T-helper 2 cell treated with Interferon-gamma antibody and Interleukin-4, amounts not matched to agents 5 μg/mL and 100 μg/mL, for 36 hours (primary cell): ENCODE measurements at places on chromosomes 4 and X.

DNA sequence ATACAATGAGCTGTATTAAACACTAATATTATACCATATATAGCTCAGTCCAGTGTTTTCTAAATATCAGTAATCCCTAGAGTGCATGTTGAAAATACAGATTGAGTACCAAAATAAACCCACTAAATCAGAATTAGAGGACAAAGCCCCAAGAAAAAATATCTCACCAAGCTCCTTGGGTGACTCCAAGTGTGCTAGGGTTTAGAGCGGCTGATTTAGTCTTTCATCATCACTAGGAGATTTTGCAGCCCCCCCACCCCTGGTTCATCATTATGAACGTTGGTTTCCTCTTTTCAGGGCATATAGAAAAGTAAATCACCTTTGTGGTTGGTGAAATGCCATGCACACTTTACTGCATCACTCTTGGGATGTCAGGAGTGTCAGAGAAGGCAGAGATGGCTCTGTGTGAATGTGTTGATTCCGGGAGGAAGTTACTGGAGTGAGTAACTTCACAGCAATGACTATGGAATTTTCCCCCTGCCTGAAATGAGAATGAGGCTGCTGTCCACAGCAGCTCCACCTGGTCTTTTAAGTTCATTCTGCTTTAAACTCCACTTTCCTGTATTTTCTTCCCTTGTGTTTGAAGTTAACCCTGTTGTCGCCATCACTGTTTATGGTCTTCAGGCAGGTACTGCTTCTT lies 25.2 kb upstream of the ANAPC4 start:
- no peak for DNase-seq

DNA sequence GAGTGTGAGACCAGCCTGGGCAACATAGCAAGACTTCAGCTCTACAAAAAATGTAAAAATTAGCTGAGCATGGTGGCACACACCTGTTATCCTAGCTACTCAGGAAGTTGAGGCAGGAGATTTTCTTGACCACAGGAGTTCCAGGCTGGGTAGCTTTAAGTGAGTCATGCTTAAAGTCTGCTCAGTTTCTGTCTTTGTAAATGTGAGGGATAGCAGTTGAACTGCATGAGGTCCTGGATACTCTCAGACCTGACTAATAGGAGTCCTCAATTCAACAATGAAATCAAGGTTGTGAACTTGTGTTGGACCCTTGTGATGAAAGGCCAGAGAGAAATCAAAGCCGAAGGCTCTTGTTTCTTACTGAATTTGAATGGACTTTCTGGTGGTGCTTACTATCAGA lies 45.2 kb downstream of the STARD8 start:
- DNase-seq = no peak

DNA sequence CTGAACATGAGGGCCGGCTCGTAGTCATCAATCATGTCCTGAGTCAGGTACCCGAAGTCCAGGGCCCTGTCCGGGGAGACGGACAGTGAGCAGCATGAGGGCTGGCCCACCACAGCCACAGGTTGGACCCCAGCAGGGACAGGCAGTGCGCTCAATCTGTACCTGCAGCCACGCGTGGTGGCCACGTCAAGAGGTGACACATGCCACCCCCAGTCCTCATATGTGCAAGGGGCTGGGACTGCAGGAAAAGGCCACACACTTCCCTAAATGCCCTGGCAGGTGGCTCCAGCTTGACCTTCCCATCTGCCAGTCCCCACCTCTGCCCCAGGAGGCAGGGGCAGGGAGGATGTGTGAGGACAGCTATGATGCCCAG lies 73.8 kb upstream of the MXD4 start:
- peak; percentile 0 for DNase-seq

DNA sequence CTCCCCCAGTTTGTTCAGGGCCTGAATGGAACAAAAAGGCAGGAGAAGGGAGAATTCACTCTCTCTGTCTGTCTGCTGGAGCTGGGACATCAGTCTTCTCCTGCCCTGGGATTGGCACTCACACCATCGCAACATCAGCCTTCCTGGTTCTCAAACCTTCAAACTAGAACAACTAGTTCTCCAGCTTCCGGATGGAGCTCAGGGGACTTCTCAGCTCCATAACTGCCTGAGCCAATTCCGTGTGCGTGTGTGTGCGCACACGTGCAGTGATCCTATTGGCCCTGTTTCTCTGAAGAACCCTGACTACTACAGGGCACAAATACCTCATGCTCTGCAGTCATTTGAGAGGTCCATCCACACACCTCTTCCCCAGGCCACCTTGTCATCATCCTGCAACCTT lies 18.7 kb upstream of the MAN2B2 start:
- no peak for DNase-seq

DNA sequence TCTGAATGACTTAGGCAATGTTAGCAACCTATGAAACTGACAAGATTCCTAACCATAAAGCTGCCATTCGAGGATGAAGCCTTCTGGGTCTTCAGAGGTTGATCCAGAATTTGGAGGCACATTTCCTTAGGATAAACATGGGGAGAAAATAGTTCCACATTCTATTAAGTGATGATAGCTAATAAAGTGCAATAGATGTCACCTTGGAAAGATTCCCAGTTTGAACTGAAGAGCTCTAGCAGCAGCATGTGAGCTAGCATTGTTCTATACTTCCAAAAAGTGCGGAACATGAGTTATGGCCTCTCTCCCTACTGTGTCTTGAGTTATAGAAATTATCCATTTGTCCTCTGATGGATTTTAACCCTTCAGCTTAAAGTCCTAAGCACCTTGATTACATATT lies 991.4 kb upstream of the SLIT2 start:
- no peak for DNase-seq

- no peak for DNase-seq
Measured at GRCh38 chr4:185700048-185700447, 111.9 kb downstream of the SORBS2 start.

DNA sequence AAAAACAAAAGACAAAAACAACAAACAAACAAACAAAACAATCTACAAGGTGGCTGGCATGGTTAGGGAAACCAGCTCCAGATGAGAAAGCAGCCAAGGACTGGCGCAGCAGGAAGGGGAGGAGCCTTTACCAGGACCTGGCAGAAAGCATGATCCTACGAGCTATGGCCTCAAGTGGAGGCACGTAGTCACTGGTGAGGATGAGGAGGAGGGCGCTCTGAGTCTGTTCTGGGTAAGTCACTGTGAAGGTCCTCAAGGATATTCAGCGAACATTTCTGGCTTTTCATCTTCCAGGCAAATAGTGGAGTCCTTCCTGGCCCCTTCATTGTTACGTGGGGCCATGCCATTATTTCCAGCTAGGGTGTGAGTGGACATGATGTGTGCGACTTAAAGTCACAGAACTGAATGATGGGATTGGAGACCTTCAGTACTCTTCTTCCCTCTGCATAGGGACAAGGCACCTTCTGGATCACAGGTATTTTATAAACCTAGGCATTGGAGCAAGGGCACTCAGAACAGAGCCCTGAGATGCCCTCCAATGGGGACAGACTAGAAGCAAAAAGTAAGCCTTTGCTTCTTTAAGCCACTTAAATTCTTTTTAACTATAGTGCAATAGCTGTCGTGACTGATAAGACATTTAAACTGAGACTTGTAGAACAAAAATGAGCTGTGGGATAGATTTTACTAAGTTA lies 771.3 kb downstream of the RAB28 start:
- DNase-seq = no peak

DNA sequence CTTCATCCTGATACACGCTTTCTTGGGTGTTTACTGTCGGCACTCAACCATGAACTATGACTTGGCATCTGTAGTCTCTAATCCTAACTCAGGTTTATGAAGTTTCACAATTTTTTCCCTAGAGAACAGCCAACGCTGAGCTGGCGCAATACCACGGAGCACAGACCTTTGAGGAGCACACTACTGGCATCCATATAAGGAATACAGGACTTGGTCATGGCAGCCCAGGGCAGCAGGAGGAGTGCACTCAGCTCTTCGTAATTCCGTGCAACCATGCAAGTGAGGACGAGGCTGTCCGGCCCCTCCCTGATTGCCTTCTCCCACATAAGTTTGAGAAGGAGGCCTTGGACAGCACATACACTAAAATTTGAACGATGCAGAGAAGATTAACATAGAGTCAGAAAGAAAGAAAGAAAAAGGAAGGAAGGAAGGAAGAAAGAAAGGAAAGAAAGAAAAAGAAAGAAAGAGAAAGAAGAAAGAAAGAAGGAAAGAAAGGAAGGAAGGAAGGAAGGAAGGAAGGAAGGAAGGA lies 41.0 kb upstream of the PDLIM5 start:
- no peak for DNase-seq

DNA sequence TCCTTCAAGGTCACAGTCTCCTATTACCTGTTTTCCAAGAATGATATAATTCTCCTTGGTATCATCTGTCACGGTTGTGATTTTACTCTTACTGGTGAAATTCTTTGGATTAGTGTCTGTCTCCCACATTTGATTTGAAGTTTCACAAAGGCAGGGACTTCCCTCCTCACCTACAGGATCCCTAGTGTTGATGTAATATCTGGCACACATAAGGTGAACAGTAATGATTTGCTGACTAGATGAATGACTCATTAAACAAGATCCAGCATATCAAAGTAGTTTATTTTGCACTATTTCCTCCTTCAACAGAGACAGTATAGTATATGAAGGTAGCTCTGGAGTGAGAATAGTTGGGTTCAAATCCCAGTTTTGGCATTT lies 135.3 kb upstream of the IL1RAPL2 start:
- DNase-seq = no peak

- no peak for DNase-seq
Measured at GRCh38 chrX:316351-317325, 2.0 kb downstream of the GTPBP6 start.

GRCh38 chr4:88215351-88215750 lies 56.9 kb upstream of the ABCG2 start:
- DNase-seq = no peak

- DNase-seq = no peak
Measured at GRCh38 chr4:77127837-77128621, 29.0 kb upstream of the CCNG2 start.

- no peak for DNase-seq
Measured at GRCh38 chr4:54495641-54496040, 162.1 kb upstream of the KIT start.

DNA sequence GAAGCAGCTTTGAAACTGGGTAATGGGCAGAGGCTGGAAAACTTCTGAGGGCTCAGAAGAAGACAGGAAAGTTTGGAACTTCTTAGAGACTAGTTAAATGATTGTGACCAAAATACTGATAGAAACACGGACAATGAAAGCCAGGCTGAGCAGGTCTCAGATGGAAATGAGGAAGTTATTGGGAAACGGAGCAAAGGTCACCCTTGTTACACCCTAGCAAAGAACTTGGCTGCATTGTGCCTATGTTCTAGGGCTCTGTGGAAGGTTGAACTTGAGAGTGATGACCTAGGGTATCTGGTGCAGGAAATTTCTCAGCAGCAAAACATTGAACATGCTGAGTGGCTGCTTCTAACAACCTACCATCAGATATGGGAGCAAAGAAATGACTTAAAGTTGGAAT lies 50.8 kb upstream of the FBXW7 start:
- no peak for DNase-seq

DNA sequence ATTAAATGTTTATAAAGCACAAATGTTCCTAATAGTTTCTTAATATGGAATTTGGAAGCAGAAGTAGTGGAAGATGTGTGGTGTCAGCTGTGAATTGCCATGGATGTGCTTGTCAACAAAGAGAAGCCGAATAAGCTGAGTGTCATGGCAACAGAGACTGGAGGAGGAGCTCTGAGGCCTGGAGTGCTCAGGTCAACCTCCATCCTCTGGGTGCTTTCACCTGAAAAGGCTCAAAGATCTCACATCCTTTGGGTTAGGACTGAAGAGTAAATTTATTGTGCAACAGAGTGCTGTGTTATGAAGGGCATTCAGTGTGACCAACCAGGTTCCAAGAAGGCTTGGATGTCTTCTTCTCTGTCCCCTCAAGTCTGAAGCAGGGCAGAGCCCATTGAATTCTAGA lies 18.7 kb downstream of the SGMS2 start:
- no peak for DNase-seq

DNA sequence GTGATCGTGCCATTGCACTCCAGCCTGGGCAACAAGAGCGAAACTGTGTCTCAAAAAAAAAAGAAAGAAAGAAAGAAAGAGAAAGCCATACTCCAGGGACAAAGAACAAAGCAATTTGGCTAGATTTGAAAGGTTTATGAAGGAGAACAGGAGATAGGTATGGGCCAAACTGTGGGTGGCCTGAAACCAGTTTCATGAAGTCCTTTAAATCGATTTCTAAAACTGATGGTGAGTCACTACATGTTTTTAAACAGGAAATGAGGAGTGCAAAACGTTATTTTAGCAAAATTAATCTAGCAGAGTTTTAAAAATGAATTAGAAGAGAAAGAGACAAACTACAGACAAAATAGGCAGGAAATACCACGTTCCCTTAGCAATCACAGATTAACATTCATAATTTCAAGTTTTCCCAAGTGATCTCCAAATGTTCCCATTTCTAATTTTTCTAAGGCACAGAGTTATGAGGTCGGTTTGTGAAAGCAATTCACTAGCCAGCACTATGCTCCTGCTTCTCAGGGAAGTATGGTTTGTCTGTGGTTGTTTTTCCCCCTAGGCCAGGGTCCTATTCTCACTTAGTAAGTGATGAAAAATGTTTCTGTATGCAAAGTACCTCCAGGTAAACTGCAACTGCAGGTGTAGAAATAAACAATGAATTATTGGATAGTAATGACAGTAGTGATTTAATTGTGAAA lies 190.6 kb downstream of the PPP3CA start:
- DNase-seq = no peak

- no peak for DNase-seq
Measured at GRCh38 chr4:136803433-136803832, 728.9 kb downstream of the PCDH18 start.

- DNase-seq = no peak
Measured at GRCh38 chr4:181301735-181302710, 941.2 kb upstream of the TENM3 start.

GRCh38 chrX:40244980-40245379 lies 147.2 kb upstream of the BCOR start:
- DNase-seq = no peak

DNA sequence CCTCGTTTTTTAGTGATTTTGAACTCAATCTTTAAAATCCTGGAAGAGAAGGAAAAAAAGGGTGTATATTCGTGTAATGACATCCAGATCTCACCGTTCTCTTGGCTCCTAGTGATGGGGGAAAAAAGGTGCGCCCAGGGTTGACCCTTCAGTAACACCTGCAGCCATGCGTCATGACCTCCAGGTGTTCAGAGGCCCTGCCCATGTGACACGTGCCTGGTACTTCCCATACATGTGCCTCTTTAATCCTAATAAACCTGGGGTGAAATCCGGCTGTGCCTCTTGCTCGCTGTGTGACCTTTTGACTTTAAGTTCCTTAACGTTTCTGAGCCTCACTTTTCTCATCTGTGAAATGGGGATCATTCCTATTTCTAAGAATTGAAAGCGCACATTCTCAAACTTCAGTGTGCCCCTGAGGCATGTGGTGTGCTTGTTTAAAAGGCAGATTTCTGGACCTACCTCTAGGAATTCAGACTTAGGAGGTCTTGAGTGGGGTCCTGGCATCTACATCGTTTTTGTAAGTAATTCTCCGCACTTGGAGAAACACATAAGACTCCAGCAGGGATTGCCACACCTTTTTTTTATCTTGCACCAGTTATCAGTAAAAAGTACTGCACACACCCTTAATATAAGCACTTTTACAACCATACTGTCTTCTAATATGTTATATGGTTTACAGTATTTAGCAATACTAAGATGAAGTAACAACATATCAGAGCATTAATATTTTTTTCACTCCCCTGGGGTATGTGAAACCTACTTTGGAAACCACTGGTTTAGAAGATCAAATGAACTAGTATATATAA lies 90.1 kb downstream of the RELL1 start:
- no peak for DNase-seq

- no peak for DNase-seq
Measured at GRCh38 chrX:36573720-36574119, 434.4 kb upstream of the FAM47C start.

- no peak for DNase-seq
Measured at GRCh38 chrX:115650916-115651315, 89.9 kb downstream of the PLS3 start.

GRCh38 chr4:146088690-146089089 lies 86.8 kb upstream of the LSM6 start:
- DNase-seq = no peak
